ENCODE measurements at places on chromosomes 2 and 18.

DNA sequence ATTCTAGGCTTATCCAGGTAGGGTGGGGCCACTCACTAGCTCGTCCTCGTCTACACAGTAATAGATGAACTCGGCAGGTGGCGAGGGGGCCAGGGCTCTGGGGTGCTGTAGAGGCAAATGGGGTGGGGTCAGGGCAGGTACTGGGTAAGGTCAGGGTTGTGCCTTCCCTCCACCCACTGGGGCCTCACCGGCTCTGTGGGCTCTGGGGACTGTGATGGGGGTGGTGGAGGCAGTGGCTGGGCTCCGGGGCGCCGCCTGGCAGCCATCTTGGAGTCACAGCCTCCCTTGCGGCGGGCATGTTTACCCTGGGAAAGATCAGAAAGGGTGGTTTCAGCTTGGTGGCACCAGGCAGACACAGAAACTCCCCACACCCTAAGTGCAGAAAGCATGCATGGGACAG, 6.4 kb downstream of the MBD1 start:
- DNase-seq: no peak

DNA sequence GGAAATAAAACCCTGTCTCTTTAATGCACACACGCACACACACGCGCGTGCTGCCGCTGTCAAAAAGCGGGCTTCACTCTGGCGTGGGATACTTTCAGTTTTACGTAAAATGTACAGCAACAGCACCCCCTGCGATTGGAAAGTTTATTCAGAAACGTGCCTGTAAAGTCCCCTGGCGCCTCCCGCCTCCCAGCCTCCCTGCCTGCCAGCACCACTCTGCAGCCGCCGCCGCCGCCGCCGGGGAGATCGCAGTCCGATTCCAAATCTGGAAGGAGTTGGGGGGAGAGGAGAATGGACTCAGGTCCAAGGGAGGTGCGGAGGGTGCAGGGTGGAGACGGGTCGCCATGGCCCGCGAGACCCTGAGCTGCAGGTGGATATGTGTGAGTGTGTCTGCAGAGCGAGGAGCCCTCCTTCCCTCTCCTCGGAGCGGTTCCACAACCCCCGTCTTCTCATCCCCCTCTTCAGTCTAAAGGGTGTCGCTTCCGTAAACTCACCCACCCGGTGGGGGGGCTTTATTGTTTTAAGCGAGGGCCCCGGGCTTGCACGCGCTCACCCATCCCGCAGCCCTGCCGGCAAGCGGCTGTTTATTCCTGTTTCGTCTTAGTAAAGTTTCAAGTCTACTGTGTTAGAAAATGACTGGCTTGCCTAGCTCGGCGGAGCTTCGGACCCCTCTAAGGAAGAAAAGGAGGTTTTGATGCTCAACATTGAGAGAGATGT, 1.8 kb upstream of the BCL11A start:
- DNase-seq: peak; percentile 42

DNA sequence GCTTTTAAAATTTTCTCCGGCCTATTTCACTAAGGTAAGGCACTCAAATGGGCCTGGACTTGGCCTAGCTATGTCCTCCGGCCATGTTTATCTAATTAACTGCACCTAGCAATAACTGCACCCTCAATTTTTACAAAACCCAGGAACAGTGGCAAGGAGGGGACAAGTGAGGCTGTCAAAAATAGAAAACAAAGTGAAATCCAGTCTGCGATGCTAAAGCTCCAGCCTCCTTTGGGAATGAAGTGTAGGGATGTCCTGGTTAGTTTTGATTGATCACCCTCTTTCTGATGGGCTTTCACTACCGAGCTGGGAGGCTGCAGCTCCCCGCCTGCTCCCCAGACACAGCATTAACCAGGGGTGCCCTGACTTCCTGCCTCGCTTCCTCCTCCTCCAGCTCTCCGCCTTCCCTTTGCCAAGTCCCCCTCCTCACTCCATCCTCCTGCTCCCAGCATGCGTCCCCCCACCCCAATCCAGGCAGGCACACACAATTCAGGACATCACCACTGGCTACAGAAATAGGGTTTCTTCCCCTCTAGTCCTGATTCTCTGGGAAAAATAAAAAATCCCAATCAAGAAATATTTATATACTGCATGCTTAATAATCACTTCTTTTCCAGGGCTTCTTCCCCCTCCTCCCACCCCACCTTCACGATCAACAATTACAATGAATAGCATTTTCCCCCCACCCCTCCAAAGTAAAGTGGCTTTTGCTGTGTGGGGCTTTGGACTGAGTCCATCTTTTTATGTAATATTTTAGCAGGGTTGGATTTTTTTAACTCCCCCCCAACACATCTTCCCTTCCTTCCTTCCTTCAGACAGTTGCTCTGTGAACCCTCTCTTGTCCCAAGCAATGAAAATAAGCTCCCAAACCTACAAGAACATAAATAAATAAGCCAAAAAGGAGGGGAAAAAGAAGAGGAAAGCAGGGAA, 3.3 kb upstream of the POU3F3 start:
- no peak for DNase-seq

- no peak for DNase-seq
Measured at GRCh38 chr18:45829855-45830254, 4.4 kb downstream of the SIGLEC15 start.

DNA sequence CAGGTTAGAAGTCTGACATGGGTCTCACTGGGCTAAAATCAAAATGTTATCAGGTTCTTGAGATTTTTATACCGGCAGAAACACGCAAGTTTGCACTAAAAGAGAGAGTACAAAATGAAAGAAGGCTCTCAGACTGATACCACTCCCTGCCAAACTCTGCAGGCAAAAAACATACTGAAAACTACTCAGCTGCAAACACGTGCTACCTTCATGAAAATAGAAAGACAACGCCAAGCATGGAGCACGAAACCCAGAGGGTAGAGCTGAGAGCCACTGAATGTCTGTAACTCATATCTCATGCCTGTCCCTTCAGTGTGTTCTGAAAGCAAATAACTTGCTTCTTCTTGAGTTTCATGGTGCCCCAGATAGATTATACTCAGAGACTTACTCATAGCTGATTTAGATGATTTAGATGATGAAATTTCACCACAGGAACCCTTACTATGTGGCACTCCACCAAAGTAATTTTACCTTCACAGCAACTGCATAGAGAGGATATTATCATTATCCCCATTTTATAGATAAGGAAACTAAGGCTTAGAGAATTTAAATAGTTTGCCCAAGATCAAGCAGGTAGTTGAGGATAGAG, 313.0 kb upstream of the SLC39A10 start:
- DNase-seq: no peak

GRCh38 chr18:78790511-78790910, 189.1 kb upstream of the SALL3 start:
- no peak for DNase-seq

DNA sequence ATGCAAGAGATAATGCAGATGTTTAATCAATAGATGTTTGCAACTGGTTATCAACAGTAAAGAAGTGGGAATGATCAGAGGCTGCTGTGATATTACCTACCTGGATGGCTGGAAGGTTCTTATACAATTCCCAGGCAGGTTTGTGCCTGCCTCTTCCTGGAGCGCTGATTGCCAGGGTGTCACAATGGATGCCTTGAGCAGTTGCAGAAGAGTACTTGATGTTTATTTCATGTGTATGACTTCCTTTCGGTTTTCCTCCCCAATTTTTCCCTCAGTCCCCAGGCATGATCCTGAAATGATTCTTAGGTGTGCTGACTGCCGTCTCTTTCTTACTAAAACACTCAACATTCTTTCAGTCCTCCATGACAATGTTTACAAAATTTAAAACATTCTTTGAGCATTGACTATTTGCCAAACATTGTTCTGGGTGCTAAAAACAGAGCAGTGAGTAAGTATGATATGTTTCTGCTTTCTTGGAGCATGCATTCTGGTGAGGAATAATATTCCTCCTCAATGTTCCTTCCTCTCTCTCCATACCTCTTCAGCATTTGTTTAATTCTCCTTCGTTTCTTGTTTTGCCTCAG, 416.6 kb upstream of the TRIB2 start:
- no peak for DNase-seq

GRCh38 chr2:234437642-234438304, 59.1 kb downstream of the ARL4C start:
- peak; percentile 87 for DNase-seq

DNA sequence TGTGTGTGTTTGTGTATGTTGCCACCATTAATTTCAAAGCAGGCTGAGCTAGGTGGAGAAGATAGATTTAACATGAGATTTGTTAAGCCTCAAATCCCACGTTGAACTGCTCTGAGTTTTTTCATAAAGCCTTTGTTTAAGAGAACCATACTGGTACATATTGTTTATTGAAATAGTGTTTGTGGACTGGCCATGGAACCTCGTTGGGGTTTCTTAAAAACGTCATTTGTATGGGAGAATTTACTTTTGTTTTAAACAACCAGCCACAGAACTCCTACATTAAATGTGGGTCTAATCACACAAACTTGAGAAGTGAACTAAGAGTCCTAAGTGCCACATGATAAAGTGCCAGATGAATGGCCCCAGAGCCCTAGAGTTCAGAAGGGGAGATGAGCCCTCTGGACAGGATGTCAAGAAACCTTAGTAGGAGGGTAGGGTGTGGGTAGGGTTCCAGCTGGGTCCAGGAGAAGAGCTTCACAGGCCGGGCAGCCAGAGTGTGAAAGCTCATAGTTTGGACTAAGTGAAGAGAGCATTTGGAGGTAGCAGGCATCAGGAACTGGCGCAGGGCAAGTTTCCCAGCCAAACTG, 120.6 kb upstream of the EML6 start:
- DNase-seq: no peak

Data from DMS153 (cell line).